Urinary bladder (tissue), 4 donors: ENCODE measurements at places on chromosomes 13 and 19. TPM values are rescaled to one million over a fixed set of nuclear protein-coding genes. Genes with fewer than 3 reads are reported as not detected.

- DNase-seq: no peak
Observed at GRCh38 chr13:72698164-72698563, 29.3 kb downstream of the MZT1 start.

- DNase-seq: no peak
Observed at GRCh38 chr19:33252971-33253370, 27.3 kb upstream of the SLC7A10 start.

DNA sequence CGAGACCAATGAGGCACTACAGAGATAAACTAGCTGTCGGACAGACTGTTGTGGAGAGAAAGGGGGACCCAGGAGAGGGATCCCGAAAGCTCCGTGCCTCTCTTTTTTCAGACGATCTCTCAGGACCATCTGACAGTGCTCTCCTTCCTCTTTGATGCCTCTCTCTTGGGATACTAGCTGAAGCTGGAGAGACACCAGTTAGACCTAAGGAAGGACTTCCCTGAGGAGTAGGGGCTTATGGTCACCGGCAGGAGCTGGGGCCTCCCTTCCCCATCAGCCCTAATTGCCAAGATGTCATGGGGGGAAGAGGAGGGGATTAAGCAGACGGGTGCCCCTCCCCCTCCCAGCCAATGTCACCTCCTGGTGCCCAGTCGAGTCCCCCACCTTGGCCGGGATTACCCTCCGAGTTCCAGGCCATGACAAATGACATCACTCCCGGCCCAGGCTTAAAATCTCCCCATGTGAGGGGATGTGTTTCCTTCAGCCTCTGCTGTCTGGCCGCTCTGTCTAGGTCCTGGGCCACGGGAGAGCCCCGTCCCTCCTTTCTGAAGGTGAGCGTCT lies at the start of gene CRX:
Gene CRX (plus strand): TSS at position 478 of the 561 bp plus-strand sequence. CDS start 12,507 bp downstream, outside the sequence.
- DNase-seq: no peak

DNA sequence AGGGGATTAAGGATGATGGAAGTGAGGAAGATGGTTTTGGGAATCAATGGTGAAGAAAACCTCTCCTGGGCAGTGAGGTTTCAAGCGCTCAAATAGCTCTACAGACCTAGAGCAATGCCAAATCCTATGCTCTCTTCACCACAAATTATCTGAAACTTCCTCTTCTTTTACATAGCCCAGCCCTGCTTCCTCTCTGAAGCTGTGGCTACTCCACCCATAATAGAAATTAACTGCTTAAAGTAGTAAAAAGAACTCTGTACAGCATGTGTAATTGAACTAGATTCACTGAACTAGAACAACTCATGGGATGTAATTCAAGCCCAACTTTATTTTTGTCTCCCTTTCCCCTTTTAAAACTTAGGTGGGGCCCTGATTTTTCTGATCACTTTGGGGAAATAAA lies 20.4 kb upstream of the IFT88 start:
- no peak for DNase-seq

GRCh38 chr13:108115738-108116137 lies 99.6 kb downstream of the LIG4 start:
- DNase-seq: no peak

CADM4 gene
- polyA plus RNA-seq: 13.3 TPM

GRCh38 chr19:45091031-45091923 lies 1.7 kb upstream of the PPP1R37 start:
- peak; percentile 98 for DNase-seq

DNA sequence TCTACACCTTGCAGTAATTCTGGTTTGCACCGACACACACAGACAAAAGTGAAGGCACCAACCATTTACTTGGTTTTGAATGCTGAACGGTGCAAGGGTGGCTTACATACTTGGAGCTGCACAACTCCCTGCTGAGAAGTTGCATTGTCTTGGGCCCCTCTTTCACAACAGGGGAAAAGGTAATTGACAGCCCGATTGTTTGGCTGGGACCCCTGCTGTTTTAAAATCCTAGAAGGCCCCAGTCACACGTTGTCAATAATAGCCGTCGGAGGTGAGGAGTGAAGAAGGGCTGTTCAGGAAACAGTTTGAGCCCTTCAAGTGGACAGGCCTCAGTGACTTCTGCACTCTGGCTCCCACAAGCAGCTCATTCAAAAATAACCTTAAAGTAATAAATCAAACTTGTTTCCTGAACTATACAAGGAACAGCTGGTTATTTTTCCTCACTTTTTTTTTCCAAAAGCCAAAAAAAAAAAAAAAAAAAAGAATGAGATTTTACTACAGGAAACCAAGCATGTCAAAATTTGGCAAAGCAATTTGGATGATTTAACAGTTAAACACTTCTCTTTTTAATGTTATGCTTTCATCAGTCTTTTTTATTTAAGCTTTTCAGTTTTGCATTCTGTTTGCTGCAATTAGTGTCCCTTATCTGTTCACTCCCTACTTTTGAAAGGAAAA lies 19.0 kb upstream of the SPRY2 start:
- no peak for DNase-seq

RASGRP4 gene
- 2.4 TPM for polyA plus RNA-seq

SGCG gene
- polyA plus RNA-seq: 1.5 TPM

ZNF599 gene
- polyA plus RNA-seq: 9.0 TPM

DNA sequence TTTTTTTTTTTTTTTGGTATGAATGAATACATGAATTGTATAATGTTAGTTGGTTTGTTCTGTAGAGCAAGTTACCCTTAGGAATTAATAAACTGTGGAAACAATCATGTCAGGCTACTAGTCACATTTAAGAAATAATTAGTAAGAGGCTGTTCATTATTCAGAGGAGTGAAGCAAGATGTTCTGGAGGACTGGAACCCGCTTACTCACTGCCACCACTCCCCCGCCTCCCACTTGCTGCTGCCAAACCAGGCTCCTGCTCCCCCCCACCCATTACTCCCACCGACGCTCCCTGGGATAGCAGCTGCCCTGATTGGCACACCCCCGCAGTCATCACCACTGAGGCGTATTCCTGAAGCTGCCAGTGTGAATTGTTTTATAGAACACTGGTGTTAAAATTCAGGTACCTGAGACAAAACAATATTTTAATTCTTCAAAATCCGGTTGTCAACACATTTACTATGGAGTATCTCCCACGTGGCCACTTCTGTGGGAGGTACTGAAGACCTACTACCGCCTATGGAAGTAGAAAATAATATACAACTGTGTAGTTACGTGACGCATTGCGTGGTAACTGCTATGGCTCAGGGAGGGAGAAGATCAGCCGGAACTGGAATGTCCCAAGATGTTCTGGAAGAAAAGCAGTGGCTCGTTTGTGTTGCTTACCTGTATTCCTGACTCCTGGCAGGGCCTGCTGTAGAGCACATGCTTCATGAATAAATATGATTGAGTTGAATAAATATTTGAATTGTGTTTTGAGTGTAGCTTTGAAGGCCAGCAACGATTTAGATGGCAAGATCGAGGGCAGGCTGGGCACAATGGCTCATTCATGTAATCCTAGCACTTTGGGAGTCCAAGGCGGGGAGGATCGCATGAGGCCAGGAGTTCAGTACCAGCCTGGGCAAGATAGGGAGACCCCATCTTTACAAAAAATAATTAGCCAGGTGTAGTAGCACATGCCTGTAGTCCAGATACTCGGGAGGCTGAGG lies 1.7 kb downstream of the DPY19L3 start:
- DNase-seq: no peak

- peak; percentile 26 for DNase-seq
Observed at GRCh38 chr13:22107549-22107948, 436.7 kb downstream of the FGF9 start.

- DNase-seq: no peak
Observed at GRCh38 chr19:48635966-48636858, 967 bp downstream of the DBP start.

GRCh38 chr13:44165889-44166496 lies 207.6 kb upstream of the SERP2 start:
- DNase-seq: no peak

LHFPL6 gene
- 89.9 TPM for polyA plus RNA-seq

DNA sequence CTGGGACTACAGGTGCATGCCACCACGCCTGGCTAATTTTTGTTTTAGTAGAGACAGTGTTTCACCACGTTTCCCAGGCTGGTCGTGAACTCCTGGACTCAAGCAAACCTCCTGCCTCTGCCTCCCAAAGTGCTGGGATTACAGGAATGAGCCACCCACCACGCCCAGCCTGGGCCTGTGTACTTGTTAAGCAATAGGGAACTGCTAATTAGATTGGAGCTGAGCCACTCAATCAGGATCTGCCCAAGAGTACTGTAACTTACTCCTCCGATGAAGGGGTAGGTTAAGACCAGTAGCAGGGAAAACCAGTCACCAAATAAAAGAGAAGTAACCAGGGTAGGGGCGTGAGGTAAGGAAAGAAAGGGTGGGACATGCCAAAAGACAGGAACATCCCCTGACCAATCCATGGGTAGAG lies 2.3 kb downstream of the DDX39A start:
- DNase-seq: no peak

DNA sequence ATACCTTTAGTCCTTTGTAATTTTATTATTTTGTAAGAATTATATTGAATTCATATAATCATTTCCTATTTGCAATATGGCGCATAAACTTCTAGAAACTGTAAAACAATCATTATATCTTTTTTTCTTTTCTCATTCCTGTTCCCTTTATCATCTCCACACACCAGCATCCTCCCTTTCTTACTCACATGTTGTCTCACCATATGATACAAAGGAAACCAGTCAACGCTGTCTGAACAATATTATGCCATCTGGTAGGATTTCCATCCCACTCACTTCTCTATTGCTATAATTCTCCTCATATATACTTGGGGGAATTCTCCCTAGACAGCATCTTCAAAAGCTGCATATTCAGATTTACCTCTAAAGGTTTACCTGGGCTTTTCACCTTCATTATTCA lies 389.8 kb downstream of the NDFIP2 start:
- DNase-seq: no peak

DNA sequence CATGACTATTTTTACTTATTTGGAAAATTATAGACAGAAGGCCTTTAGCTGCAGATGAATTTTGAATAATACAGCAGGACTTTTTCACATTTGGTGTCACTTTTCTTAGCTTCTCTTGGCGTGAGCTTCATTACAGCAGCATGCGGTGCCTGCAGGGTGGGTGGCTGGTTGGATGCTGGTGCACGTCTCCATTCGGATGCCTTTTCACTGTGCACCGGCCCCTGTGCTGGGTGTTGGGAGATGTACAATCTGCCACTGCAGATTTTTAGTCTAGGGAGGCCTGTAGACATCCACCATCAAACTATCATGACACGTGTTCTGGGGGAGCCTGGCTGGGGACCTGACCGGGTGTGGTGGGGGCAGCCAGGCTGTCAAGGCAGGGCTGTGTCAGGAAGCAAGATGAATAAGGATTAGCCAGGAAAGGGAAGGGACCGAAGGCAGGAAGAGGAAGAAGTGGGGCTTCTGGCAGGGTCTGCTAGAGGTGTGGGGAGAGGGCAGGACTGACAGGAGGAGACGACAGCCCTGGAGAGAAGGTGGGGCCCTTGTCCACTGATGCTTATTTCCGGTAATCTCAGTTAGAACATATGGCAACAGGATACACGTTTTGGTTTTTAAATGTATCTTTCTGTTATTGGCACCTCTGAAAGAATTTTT lies 88.8 kb downstream of the ARHGEF7 start:
- no peak for DNase-seq

- DNase-seq: no peak
Observed at GRCh38 chr13:98098516-98098915, 44.4 kb upstream of the FARP1 start.

- no peak for DNase-seq
Observed at GRCh38 chr19:17325881-17326594, 8.6 kb downstream of the ANO8 start.

DNA sequence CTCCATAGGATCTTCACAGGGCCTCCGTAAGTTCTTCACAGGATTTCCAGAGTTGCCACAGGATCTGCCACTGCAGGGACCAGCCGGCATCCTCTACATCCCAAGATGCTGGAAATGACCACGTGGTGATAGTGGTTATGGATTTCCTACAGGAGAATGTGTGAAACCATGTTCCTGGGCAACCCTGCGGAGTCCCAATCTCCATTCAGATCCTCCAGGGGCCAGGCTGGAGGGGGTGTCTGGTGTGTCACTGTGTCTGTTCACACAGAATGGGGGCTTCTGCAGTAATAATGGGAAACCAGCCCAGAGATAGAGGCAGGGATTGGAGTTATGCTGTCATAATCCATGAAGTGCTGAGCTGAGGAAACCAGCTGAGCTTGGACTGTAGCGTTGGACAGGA lies 8.6 kb downstream of the LILRA6 start:
- no peak for DNase-seq

CYP4F3 gene
- polyA plus RNA-seq: 1.3 TPM

- no peak for DNase-seq
Observed at GRCh38 chr13:114131583-114132418, 622 bp downstream of the RASA3 start.

IGSF23 gene
- not detected for polyA plus RNA-seq

GRCh38 chr13:95086761-95087160 lies 214.5 kb downstream of the ABCC4 start:
- no peak for DNase-seq

- DNase-seq: no peak
Observed at GRCh38 chr19:18848878-18849661, 17.3 kb downstream of the UPF1 start.

NEK5 gene
- polyA plus RNA-seq: 0.16 TPM
